ENCODE measurements at places on chromosomes 2 and 18.

DNA sequence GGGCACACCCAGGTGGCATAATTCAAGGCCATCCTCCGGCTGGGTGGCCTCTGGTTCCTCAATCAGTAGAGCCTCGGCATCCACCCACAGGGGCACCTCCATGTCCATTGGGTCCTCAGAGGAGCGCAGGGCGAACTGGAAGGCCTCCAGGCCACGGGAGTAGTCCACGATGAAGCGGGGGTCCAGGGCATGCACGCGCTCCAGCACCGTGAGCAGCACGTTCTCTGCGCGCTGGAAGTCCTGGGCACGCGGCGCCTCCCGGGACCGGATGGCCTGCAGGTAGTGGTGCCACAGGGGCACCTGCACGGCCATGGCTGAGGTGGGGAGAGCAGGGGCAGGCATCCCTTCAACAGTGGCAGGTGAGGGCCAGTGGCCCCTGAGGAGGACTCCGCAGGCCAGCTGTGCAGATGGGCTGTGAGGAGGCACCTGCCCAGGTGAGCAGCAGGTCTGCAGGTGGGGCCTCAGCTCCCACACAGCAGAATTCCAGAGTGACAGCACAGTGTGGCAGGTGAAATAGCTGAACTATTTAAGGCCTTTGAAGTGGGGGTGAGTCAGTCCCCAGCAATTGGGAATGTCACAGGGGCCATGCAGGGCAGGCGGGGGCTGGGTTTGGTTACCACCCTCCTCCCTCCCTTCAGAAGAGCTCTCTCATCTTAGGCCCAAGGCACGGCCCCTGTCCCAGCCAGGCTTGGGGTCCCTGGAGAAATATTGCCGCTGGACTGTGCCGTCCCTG lies at the start of gene MAB21L4:
Gene MAB21L4, minus strand, starts transcription at position 501 of the 733 bp plus-strand sequence. Its CDS starts 159 bp downstream, at position 342.
- no peak for DNase-seq

GRCh38 chr18:54679318-54680149 lies 88.5 kb downstream of the DYNAP start:
- peak; percentile 61 for DNase-seq

GRCh38 chr2:142724713-142725349 lies 152.6 kb upstream of the KYNU start:
- DNase-seq = no peak

- DNase-seq = no peak
These were observed 32.6 kb downstream of the ALPK2 start for GRCh38 chr18:58596265-58596681.

- DNase-seq = peak; percentile 8
These were observed 13.7 kb downstream of the CALCRL start for GRCh38 chr2:187434342-187434785.

DNA sequence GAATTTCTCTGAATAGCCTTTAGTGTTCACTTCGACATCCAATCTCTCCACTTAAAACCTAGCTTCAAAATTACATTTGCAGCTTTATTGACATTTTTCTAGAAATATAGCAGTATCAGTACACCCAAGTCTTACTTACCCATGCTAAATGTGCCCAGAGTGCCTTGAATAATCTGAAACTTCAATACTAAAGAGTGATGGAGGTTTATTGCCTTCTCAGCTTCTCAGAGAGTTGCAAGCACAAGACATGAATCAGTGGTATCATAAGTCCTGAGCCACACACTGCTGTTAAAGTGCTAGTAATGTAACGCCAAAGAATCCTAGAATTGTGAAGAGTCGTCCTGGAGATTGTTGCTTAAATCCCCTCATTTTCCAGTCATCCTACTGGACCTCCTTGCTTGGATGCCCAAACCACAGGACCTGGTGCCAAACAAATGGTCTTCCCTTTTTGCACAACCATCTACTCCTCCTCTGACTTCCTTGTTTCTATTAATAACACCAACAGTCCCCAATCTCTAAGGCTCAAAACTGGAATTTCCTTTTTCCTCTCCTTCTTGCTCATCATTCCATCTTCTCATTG lies 83.2 kb upstream of the SPATS2L start:
- DNase-seq = no peak

- DNase-seq = no peak
These were observed 12.2 kb upstream of the CAB39 start for GRCh38 chr2:230700447-230700846.

DNA sequence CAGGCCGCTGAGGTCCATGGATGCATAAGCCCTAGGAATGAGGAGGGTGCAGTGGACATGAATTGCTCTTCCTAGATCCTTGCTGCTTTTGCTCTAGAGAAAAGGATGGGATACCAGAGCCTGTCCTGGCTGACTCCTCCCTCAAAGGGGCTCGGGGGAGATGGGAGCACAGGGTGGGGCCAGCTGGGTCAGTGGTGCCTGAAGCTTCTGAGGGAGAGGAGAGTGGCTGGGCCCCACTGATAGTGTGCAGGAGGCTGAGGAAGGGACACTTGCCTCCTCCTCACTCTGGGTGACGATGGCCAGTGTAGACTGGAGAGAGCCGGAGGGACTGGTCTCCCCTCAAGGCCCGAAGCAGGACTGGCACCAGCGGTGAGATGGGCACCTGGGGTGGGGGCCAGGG lies at the start of gene NT5DC4:
Gene NT5DC4, plus strand, starts transcription at position 236 of the 400 bp plus-strand sequence. Its CDS starts 60 bp downstream, at position 296.
- DNase-seq = no peak

DNA sequence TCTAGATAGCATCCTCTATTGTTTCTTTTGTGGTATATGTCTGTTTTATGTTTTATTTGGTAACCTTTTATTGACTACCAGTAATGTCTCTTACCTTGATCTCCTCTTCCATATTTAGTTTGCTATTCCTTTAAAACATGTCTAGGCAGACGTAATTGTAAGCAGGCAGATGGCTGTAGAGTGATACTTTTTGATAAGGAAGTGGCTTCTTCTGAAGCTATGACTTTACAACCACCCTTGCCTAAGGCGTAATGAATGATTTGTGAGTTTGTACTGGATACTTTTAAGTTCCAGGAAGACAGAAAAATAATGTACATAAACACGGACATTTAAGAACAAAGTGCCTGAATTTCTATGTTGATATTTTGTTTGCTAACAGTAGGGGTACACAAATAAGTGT lies 85.6 kb downstream of the ZNF804A start:
- no peak for DNase-seq

GRCh38 chr2:79005216-79005615 lies 20.3 kb upstream of the REG3G start:
- DNase-seq = no peak

GRCh38 chr2:1676913-1677820 lies 67.1 kb downstream of the PXDN start:
- DNase-seq = no peak

- no peak for DNase-seq
These were observed 29.3 kb upstream of the COPS8 start for GRCh38 chr2:237056287-237056875.

DNA sequence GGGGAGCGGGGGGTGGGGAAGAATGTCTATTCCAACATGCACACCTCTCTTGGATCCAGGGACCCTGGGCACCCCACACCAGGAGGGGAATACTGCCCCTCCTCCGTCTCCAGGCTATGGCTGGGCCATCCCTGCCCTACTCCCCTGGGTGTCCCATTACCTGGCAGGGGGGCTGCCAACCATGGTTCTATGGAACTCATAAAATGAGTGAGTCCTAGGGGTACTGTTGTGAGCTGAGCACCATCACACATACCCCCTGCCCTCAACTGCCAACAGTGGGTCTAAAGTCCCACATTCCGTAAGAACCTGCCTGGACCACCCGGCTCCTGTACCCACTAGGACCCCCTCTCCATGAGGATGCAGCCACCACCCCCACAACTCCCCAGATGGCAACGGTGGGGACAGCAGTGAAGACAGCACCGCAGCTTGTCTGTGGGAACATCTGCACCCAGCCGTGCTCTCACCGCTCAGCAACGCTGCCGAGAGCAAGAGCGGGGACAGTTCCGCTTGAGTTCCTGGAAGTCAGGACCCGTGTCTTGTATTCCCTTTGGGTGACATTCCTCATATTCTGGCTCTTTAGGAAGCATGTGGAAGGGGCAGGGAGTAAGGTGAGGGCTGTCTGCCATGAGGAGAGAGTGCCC lies 41.5 kb downstream of the BIN1 start:
- no peak for DNase-seq

DNA sequence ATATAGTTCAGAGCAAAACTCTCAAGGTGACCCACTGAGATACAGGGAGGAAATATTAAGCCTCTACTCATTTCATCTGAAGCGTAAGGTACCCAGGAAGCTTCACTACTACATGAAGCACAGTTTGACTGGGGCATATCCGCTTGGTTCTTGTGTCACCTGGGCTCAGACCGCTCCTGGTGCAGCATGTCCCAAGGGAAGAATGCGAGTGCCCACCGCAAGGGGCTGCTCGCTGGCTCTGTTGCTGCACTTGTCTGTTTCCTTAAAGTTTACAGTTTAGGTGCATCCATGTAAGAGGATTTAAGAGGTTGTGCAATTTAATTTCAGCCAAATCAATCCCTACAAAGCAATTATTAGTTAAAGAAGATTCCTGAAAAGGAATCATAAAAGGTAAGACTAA lies 507.8 kb downstream of the FBXO15 start:
- DNase-seq = no peak

GRCh38 chr2:189798312-189799029 lies 14.2 kb downstream of the PMS1 start:
- DNase-seq = peak; percentile 35

GRCh38 chr2:239445771-239446524 lies 45.1 kb upstream of the HDAC4 start:
- no peak for DNase-seq

DNA sequence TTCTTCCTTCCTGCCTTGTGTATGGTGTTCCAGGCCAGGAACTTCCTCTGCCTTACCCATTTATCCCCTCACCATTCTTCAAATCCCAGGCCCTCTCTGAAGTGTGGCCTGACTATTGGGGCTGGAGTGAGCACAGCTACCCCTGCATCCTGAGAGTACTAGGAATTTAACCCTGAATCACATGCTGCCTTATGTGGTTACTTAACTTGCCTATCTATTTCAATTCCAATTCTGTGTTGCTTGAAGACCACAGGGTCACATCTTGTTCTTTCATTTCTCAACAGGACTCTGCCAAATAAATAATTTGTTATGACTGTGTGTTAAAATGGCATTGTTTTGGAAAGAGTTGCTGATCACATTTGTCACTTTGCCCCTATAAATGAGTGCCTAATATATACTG lies 108.6 kb downstream of the CERS6 start:
- DNase-seq = no peak

Measured in COLO829 (cell line).